Thymus (tissue), 14 donors: ENCODE measurements at places on chromosomes 11 and 22. TPM values are rescaled to one million over a fixed set of nuclear protein-coding genes. Genes with fewer than 3 reads are reported as not detected.

DNA sequence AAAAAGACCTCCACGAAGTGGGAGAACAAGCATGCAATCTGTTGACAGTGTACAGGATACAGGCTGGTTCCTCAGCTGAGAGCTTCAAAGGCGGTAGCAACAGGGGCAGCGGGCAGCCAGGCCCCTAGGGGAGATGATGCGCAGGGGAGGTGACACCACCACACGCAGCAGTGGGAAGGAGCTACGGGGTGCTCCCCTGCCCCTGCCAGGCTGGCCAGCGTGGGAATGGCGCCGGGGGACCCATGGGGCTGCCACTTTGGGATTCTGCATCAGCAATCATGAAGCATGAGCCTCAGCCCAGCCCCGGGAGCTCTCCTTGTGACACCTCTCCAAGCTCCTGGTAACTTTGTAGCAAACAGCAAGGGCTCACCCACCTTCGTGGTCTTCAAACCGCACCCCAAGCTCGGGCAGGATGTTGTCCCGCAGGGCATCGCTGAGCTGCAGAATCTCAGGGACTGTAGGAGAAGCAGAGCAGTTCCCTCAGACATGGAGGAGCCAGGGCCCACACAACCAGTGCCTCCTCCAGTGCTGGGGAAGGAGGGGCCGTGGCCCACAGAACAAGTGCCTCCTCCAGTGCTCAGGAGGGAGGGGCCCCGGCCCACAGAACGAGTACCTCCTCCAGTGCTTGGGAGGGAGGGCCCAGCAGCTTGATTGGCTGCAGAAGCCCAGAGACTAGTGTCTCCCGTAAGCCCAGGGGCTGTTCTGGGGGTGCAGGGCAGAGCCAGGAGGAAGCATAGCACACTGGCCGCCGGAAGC is 14.6 kb upstream of the NAP1L4 start:
- DNase-seq = no peak

DNA sequence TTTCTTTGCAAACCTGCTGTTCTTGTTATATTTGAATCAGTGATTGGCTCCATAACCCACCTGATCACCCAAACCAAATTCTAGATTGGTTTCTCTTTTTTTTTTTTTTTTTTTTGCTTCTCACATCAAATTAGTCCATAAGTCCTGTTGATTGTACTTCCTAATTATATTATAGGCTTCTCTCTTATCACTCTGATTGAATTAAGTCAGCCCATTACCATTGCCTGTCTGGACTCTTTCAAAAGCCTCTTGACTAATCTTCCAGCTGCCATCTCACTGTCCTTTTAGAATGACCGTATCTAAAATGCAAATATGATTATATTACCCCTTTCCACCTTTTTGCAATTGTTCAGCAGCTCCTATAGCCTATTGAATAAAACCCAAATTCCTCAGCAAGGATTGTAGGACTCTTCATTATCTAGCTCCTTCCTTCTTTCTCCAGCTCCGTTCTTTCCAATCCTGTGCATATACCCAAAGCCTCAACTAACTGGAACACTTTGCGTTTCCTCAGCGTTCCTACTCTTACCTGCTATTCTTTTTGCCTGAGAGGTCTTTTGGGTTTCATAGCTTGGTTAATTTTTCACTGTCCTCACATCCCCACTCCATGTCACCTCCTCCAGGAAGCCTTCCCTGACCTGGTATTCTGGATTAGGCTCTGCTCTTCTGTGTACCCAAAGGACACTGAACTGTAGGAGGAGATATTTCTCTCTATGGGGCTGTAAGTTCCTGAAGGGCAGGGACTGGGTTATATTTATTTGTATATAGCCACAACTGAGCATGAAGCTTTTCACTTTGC is 423.3 kb downstream of the TMEM135 start:
- DNase-seq = no peak

DNA sequence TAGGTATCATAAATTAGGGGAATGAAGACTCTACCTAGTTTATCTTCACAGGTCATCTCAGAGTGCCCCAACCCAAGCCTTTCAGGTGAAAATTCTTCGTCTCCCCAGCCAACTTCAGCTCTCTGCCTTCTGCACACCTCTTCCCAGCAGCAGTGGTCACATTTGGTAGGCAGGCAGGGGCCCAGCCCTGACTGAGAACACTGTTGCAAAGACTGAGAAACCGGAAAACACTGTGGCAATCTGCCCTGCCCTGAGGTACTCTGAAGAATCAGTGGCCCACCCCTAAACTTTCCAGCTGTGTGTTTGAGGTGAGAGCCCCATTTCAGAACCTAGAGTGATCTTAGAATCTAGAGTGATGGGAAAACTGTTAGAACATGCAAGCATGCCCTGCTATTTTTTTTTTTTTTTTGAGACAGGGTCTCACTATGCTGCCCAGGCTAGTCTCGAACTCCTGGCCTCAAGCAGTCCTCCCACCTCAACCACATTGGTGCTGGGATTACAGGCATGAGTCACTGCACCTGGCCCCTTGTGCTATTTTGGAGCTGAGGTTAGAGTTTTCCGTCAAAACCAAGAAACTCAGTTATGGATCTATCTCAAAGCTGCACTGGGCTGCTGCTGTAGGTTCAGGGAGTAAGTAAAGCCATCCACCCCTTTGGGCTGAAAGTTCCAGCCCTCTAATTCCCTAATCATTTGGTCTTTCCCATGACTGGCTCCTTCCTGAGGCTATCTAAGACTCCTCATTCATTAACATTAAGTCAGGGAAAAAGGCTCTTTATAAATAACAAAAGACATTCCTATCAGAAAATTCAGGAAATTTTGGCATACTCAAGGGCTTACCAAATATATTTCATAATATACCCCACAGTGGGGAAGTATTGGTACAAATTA is 1.7 kb upstream of the LDHA start:
- DNase-seq = no peak

GRCh38 chr11:81032906-81033305 is 1592.1 kb upstream of the TENM4 start:
- no peak for DNase-seq

DNA sequence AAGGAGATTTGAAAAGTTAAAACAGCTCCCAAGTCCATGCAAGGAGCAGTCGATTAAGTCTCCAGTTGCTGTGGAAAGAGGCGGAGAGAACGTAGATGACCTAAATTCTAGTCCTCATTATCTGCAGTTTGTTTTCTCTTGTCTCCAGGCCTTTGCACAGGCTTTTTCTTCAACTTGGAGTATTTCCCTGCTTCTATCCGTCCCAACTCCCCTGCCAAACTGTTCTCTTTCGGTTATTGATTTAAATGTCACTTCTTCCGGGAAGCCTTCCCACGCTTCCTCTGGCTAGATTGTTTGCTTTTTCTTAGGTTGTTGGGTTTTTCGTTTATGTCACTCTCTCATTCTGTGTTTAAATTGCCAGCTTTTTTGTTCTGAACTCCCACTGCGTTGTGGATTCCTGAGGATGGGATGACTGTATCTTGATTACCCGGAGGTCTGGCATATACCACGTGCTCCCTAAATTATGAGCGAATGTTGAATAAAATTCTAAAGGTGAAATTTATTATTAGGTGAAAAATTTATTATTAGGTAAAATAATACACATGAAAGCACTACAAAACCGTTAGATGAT is 463 bp downstream of the TMEM126B start:
- DNase-seq = no peak

The INSC gene
- 0.19 TPM for total RNA-seq

The CCDC88B gene
- 26.9 TPM for total RNA-seq

The GPHA2 gene
- total RNA-seq = 0.47 TPM

The SLC22A12 gene
- total RNA-seq = not detected

The SYTL2 gene
- 15.1 TPM for total RNA-seq

The CD3G gene
- total RNA-seq = 227 TPM

The MRGPRX3 gene
- not detected for total RNA-seq
